OCI-LY7 (cell line): ENCODE measurements at places on chromosomes 12 and 14.

GRCh38 chr12:49636574-49636973 lies 13.2 kb downstream of the PRPF40B start:
- DNase-seq: no peak

DNA sequence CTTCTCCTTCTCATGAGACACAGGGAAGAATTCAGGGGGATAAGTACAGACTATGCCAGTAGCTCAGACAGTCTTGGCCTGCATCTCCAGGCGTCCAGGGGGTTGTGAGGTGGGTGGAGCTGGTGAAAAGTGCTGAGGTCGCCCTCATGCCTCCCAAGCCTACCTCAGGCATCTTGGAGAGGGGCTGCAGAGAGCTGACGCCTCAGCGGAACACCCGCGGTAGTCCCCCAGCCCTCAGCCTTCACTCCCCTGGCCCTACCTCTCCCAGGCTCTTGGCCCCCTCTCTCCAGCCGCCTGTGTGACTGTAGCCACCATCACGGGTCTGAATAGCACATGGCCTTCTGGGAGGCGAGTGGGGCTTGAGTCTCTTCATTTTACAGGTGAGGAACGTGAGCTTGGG lies 59.8 kb upstream of the DLK1 start:
- DNase-seq: no peak

- DNase-seq: no peak
Observed at GRCh38 chr12:180445-180844, 33.5 kb downstream of the SLC6A12 start.

DNA sequence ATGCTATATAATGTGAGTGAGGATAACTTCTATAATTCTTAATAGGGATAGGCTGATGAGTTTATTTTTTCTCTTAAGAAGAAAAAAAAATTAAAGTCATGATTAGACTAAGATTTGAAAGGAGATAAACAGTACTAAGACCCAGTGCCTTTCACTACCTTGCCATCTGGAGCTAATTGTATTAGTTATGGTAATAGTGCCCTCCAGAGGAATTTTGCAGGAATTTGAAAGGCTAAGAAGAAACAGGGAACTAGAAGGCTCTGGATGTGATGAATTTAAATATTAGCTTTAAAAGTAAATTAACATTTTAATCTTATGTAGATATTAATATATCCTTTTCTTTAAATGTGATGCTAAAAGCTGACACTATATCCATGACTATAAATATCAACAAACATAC lies 36.6 kb upstream of the PIK3C2G start:
- peak; percentile 3 for DNase-seq

GRCh38 chr12:116453631-116454030 lies 105.5 kb upstream of the MAP1LC3B2 start:
- DNase-seq: no peak

DNA sequence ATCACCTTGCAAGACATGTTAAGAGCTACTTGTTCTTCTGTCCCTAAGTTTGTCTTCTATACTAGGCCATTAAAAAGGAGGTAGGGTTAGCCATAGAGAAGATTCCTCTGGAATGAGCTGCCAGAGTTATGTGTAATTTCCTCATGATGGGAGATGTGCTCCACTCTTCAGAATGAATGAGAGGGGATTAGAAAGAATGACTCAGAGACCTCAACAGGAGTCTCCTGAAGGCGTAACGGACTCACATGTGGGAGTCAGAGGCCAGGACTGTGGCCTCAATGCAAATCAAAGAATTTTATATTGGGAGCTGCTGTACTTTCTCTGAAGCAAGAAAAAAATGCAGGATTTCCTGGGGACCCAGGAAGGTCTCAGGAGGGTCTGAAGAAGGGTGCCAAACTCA lies 87.8 kb upstream of the ATXN7L3B start:
- DNase-seq: no peak

DNA sequence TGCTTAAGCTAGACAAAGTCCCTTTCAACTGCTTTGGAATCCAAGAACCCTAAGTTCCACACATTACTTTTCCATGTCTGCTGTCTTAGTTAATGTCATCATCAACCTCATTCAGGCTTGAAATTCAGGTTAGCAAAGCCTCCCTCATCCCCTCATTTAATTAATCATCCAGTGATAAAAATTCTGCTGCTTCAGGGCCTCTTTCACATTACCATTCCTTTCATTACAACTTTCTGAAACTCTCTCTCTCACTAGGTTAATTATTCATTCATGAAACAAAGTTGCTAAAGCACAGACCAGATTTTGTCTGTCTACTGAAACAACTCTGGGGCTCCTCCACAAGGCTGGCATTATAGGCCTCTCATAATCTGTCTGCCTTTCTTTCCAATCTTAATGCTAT lies 9.4 kb upstream of the VTI1B start:
- DNase-seq: no peak

- no peak for DNase-seq
Observed at GRCh38 chr14:77279719-77280118, 8.7 kb upstream of the NGB start.

- DNase-seq: no peak
Observed at GRCh38 chr12:95339086-95339788, 121.6 kb downstream of the VEZT start.

- DNase-seq: peak; percentile 69
Observed at GRCh38 chr12:9730591-9730990, 2.3 kb downstream of the CLECL1 start.

GRCh38 chr14:53048631-53049030 lies 97.8 kb upstream of the FERMT2 start:
- DNase-seq: no peak

- DNase-seq: no peak
Observed at GRCh38 chr12:29008786-29009185, 140.3 kb upstream of the FAR2 start.

DNA sequence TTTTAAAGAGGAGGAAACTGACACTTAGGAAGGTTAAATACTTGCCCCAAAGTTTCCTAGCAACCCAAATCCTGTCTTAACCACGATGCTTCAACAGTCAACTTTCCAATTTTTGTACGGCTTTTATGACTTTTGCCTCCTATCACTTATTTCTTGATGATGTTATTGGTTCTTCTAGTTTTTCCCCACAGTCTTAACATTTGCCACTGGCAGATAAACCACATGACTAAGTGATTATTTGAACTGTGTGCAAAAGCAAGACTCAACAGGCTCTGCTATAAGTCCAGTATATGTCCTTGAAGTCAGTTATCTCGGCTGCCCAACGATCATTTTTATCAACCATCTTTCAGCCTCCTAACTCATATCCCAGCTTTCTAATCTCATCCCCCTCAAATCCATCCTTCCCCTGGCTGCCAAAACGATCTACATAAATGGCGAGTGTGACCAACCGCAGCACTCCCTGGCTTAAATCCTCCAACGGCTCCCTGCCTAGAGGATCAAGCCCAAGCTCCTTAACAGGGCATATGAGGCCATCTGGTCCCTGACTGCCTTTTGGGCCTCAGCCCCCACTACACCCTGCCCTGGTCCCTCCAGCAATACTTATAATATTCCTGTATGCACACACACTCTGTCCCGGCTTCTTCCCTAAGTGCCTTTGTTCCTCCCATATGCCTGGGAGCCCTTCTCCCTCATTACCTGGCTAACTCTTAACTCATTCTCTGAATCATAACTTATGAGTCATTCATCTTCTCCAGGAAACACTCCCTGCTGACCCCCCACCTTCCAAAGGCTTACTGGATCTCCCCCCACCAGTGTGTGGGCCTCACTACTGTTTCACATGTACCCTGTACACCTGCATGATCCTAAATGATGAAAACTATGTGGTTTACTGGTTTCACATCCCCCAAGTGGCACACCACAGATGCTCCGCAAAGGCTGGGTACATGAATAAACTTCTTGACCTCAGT lies 8.8 kb downstream of the VPS37B start:
- DNase-seq: peak; percentile 90

GRCh38 chr12:77031745-77032144 lies 33.6 kb downstream of the E2F7 start:
- DNase-seq: no peak

GRCh38 chr14:71245659-71246361 lies 338.6 kb downstream of the PCNX1 start:
- no peak for DNase-seq

GRCh38 chr14:54845641-54846040 lies 57.0 kb downstream of the GCH1 start:
- DNase-seq: no peak

DNA sequence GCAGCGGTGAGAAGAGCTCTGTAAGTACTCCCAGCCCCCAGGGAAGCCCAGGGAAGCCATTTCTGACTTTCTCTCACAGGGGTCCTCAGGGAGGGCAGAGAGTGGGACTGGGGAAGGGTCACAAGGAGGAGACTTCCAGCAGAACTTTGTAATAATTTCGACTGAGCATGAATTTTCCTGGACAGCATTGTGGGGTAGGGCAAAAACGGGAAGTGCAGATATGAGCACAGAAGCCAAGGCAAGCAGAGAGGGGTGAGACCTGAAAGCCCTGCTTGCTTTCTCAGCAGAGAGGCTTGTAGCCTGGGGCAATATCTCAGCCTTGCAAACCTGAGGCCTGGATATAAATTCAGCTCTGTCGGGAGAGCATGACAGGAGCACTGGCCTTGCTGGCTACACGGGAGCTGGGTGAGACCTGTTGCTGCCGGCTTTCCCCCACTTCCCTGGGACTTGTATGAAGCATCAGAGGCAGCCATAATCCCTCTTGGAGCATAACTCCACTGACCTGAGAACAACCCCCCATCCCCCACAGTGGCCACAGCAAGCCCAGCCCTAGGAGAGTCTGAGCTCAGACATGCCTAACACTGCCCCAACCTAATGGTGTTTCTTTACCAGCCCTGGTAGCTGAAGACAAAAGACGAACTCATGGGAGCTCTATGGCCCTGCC lies 9.8 kb upstream of the IQSEC3 start:
- DNase-seq: no peak

DNA sequence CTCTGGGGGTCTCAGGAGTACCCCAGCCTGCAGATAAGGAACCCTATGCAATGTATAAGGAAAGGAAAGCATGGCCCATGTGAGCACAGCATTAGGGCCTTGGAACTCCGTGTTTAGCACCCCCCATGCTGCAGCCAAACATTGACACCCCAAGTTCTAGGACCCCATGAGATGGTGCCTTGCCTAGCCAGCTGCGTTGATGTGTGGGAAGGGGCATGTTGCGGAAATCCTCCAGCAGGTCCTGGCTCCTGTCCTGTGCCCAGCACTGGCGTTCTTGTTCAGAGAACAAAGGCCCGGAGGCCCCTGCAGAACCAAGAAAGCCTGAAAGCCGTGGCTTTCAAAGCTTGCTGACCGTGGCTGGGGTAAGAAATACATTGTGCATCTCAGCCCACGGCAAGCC lies 99.4 kb upstream of the DIO3 start:
- no peak for DNase-seq

GRCh38 chr12:64085996-64086395 lies 136.1 kb downstream of the KICS2 start:
- no peak for DNase-seq

DNA sequence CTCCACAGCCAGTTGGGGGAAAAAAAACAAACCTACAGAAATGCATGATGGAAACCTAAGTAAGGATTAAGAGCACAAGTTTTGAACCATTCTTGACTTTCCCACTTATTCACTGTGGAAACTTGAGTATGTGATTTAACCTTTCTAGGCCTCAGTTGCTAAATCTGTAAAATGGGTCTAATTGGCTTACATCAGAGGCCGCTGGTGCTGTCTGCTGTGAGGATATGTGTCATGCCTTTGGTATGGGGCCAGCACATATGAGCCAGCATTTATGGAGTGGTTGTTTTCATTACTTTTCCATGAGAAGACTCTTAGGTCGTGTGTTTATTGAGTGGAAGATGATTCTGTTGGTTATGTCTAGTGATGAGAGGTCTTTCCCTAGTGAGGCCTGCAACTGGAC lies 102.4 kb downstream of the ESR2 start:
- DNase-seq: no peak

DNA sequence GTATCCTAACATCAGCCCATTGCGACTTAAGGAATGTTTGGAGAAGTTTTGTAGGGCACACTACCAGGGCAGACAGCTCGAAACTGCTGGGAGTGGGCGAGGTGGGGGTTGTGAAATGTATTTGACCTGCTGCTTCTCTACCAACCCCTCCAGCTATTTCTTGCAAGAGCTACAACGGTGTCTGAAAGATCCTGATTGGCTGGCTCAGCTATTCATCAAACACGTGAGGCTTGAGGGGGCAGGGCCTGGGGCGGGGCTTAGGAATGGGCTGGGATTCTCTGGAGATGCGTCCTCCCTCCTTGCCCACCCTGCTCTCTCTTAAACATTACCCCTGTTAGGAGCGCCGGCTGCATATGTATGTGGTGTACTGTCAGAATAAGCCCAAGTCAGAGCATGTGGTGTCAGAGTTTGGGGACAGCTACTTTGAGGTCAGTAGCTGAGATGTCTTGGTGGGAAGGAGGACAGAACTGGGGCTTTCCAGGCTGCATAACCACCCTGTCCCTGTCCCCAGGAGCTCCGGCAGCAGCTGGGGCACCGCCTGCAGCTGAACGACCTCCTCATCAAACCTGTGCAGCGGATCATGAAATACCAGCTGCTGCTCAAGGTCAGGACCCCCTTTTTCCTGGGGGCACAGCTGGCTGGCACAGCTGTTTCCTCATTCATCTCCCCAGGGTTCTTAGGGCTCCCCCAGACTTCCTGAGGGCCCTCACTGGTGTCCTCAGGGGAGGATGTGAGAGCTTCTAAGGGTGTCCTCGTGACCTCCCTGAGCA lies 3.1 kb downstream of the ARHGEF25 start:
- peak; percentile 70 for DNase-seq

DNA sequence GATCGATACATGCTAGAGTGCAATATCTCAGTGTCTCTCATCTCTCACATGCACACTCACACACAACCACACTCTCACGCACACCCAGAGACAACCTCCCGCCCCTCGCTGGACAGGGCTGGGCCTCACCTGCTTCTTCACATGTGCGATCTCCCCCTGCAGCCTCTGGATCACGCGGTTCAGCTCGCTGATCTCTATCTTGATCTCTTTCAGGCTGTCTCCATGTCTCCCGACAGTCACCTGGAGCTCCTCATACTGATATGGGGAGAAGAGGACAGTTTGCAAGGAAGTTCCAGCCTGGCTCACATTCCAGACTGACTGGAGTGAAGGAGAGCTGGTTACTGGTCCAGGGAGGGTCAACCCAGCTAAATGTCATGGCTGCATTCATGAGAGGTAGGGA lies 4.4 kb downstream of the KRT2 start:
- DNase-seq: no peak

DNA sequence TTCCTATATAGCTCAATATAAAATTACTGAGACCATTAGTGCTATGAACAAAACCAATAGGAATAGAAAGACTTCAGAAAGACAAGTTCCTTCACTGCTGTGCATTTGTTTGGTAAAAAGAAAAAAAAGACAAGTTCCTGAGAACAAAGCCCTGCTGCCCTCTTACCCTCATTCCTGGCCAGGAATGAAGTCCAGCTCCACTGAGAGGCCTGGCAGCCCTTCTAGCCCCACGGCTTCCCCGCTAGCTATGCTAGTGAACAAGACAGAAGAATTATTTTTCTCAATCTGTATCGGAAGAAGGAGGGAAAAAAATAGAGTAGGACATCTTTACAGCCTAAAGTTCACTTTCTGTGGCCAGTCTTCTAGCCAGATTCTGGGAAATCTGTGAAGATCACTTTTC lies 1.6 kb downstream of the MFAP5 start:
- no peak for DNase-seq
